Activated effector memory CD4-positive, alpha-beta T cell treated with Interleukin-2 at 50 U/mL for 16 hours (primary cell): ENCODE measurements at places on chromosomes 7 and 10.

DNA sequence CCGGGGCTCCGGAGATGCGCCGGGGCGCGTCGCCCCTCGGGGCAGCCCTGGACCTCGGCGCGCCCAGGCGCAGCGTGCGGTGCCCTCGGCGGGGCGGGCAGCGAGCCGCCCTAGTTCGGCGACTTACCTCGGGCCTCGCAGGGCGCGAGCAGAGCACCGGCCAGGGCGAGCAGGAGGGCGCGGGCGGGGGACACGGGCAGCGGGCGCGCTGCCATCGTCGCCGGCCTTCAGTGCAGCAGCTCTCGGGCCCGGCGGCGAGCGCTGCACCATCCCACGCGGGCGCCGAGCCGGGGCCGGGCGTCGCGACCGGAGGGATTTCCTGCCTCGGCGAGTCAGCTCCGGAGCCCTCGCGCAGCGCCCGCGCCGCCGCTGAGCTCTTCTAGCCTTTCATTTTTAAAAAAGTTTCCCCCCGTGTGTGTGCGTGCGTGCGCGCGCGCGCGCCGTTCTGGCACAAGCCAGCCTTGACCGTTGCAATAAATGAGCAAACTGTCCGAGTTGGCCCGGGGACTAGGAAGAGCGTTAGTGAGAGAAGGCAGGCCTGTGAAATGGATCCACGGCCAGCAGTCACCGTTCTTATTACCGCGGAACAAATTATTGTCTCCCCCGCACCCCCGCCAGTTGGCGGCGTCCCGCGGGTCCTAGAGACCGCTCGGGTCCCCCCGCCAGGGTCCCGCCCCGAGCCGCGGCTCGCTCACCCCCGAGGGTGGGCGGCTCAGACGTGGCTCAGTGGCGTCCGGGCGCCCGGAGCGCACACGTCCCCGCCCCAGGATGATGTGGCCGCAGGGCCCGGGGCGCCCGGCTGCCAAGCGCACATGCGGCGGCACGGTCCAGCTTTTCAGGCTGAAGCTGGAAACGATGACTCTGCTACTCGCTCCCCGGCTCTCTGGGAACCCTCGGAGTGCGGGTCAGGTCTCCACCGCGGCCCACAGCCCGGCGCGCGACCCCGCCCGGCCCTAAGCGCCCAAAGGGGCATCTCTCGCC, at the start of gene ADAM12:
TSS of gene ADAM12 (minus strand) at position 547 of the 981 bp plus-strand sequence. CDS start at position 215, 332 bp downstream.
- no peak for DNase-seq

GRCh38 chr10:130739016-130739756, 572.3 kb downstream of the TCERG1L start:
- DNase-seq, result no peak

- DNase-seq, result no peak
Observed at GRCh38 chr7:74572301-74572979, 85.1 kb upstream of the GTF2I start.

DNA sequence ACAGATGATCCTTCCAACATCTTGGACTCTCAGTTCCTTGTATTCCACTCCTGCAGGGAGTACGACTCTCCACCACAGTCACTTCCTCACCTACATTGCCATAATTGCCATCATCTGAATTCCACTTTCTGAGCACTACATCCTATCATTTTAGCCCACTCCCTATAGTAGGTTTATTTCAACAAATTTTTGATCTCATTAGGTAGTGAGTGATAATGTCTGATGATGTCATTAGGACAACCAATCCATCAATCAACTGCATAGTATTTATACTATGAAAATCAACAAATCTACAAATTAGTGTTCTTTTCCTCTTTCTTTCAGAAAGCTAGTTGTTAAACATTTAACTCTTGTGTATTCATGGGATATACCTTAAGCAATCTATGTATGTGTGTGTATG, 13.7 kb upstream of the TRA2A start:
- DNase-seq, result no peak
